ENCODE measurements at places on chromosomes 3 and 15. TPM values are rescaled to one million over a fixed set of nuclear protein-coding genes. Genes with fewer than 3 reads are reported as not detected.

DNA sequence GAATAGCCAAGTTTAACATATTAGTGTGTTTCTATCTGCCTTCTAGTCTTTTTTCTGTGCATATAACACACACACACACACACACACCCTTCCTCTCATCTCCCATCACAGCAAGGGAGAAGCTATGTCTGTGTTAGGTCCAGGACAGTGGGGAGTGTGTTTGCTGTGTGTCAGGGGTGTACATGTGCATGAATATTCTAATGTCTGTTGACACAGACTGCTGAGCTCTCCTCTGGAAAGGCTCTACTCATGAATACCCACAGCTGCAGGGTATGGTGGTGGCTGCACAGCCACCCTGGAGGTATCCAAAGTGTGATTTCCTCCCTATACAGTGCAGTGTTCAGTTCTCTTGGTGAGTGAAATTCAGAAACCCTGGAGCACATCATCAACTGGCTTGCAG is 42.9 kb downstream of the ARNT2 start:
- H3K27ac ChIP-seq, result peak overlapping the region; percentile 42
- no peak for DNase-seq
- no peaks in the 10 kb centered on the region for H3K27me3 ChIP-seq
- H3K4me3 ChIP-seq, result no peak overlapping the region
- H3K4me1 ChIP-seq, result peaks cover 50% of the 10 kb centered on the region

DNA sequence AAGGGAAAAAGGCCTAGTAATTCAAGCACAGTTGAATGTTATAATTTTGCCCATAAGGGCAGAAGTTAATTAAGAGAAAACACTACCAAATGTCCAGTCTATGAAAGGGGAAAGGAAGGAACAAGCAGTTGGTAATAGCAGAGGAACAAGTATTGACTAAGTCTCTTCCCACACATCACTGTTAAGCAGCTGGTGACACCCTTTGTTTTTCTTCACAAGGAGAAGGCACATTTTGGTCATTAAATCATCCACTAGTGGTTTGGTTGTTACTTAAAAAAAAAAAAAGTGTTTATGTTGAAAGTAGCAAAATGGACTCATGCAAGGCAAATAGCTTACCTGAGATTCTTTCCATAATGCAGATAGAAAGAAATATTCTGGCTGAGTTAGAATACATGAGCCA is 321.4 kb upstream of the NECTIN3 start:
- peaks cover 2% of the 10 kb centered on the region for H3K36me3 ChIP-seq
- peaks cover 16% of the 10 kb centered on the region for H3K4me1 ChIP-seq
- H3K4me3 ChIP-seq, result no peak overlapping the region
- no peak overlapping the region for H3K27ac ChIP-seq
- DNase-seq, result no peak
- H3K27me3 ChIP-seq, result no peaks in the 10 kb centered on the region

DNA sequence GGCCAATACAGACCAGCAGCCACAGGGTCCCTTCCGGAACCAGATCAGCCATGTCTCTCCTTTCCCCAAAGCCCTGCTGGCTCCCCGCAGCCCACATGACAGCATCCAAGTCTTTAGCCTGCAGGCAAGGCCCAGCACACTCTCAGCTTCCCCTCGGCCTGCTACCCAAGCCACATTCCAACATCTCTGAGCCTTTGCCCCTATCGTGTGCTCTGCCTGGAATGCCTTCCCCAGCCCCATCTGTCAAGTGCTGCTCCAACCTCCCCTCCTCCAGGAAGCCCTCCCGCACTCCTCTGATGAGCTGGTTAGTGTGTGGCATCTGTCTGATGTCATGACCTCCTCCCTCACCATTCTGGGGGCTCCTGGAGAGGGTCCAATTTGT is 8.5 kb downstream of the PLXND1 start:
- no peak for DNase-seq
- H3K27me3 ChIP-seq, result no peaks in the 10 kb centered on the region
- H3K4me3 ChIP-seq, result peak overlapping the region; percentile 66
- H3K4me1 ChIP-seq, result peaks cover 100% of the 10 kb centered on the region
- peak overlapping the region; percentile 99 for H3K27ac ChIP-seq

GRCh38 chr3:13462822-13463221 is 17.3 kb upstream of the HDAC11 start:
- no peak for DNase-seq
- H3K4me1 ChIP-seq, result no peaks in the 10 kb centered on the region

The PLCL2 gene
- total RNA-seq, result 2.1 TPM

- no peak overlapping the region for H3K27ac ChIP-seq
- no peak overlapping the region for H3K4me3 ChIP-seq
- no peaks in the 10 kb centered on the region for H3K36me3 ChIP-seq
- H3K4me1 ChIP-seq, result no peaks in the 10 kb centered on the region
Observed at GRCh38 chr3:193515966-193516365, 38.7 kb downstream of the ATP13A4 start.

The FOXB1 gene
- not detected for total RNA-seq

DNA sequence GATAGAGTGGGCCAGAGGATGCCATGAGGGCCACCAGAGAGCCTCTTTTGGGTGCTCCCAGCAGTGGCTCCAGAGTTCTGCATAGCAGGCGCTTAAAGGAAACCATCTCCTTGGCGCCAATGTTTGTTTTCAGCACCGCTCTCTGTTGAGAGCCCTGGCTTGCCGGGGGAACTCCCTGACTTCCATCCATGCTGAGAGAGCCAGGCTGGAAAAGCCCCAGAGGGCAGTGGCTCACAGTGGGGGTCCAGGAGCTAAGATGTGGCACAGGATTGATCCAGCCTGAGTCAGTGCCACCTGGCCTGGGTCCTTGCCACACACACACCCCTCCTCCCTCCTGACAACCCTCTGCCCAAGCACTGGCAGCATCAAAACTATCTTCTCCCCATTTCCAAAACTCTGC is 50.4 kb upstream of the HACD2 start:
- no peaks in the 10 kb centered on the region for H3K36me3 ChIP-seq
- H3K4me1 ChIP-seq, result peaks cover 76% of the 10 kb centered on the region
- H3K4me3 ChIP-seq, result no peak overlapping the region
- H3K27ac ChIP-seq, result peak overlapping the region; percentile 92
- no peaks in the 10 kb centered on the region for H3K27me3 ChIP-seq

DNA sequence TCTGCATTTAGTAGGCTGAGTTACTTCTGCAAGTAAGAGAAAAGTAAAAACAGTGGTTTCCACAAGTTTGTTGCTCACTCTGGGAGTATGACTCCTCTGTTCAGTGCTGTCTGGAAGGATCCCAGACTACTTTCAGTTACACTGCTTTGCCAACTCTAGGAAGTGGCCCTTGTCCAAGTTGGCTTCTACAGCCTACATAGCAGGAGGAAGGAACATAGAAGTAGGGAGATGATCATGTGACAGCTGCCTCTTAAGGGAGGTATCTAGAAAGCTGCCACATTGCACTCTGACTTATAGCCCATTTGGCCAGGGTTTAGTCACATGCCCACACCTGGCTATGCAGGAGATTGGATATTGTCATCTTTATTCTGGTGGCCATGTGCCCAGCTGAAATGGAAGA is 298.1 kb downstream of the NSUN3 start:
- H3K27me3 ChIP-seq, result peaks cover 13% of the 10 kb centered on the region
- DNase-seq, result no peak
- H3K27ac ChIP-seq, result no peak overlapping the region
- no peaks in the 10 kb centered on the region for H3K4me1 ChIP-seq
- no peaks in the 10 kb centered on the region for H3K36me3 ChIP-seq

DNA sequence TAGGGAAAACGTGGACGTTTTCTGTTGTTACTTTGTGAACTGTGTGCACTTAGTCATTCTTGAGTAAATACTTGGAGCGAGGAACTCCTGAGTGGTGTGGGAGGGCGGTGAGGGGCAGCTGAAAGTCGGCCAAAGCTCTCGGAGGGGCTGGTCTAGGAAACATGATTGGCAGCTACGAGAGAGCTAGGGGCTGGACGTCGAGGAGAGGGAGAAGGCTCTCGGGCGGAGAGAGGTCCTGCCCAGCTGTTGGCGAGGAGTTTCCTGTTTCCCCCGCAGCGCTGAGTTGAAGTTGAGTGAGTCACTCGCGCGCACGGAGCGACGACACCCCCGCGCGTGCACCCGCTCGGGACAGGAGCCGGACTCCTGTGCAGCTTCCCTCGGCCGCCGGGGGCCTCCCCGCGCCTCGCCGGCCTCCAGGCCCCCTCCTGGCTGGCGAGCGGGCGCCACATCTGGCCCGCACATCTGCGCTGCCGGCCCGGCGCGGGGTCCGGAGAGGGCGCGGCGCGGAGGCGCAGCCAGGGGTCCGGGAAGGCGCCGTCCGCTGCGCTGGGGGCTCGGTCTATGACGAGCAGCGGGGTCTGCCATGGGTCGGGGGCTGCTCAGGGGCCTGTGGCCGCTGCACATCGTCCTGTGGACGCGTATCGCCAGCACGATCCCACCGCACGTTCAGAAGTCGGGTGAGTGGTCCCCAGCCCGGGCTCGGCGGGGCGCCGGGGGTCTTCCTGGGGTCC is at the start of gene TGFBR2:
Gene TGFBR2 (plus strand): TSS at position 301 of the 731 bp plus-strand sequence. CDS start 283 bp downstream, at position 584.
- H3K27me3 ChIP-seq, result no peaks in the 10 kb centered on the region
- peak; percentile 96 for DNase-seq
- H3K27ac ChIP-seq, result peak within 1 kb of the TSS; percentile 88
- H3K4me3 ChIP-seq, result peak within 1 kb of the TSS; percentile 92
- H3K4me1 ChIP-seq, result peaks cover 42% of the 10 kb centered on the region

The CYP11A1 gene
- total RNA-seq, result not detected

GRCh38 chr15:62047282-62047827 is 12.9 kb downstream of the VPS13C start:
- peaks cover 4% of the 10 kb centered on the region for H3K36me3 ChIP-seq
- no peak for DNase-seq
- H3K4me1 ChIP-seq, result peaks cover 4% of the 10 kb centered on the region
- no peaks in the 10 kb centered on the region for H3K27me3 ChIP-seq
- no peak overlapping the region for H3K27ac ChIP-seq

- H3K36me3 ChIP-seq, result no peaks in the 10 kb centered on the region
- no peak overlapping the region for H3K27ac ChIP-seq
- DNase-seq, result no peak
- H3K4me3 ChIP-seq, result no peak overlapping the region
- peaks cover 5% of the 10 kb centered on the region for H3K4me1 ChIP-seq
Observed at GRCh38 chr3:173761161-173761560, 363.6 kb downstream of the NLGN1 start.

- H3K4me3 ChIP-seq, result no peak overlapping the region
- H3K36me3 ChIP-seq, result peaks cover 7% of the 10 kb centered on the region
- DNase-seq, result no peak
- no peaks in the 10 kb centered on the region for H3K27me3 ChIP-seq
Observed at GRCh38 chr15:52462806-52463360, 65.8 kb downstream of the MYO5A start.

DNA sequence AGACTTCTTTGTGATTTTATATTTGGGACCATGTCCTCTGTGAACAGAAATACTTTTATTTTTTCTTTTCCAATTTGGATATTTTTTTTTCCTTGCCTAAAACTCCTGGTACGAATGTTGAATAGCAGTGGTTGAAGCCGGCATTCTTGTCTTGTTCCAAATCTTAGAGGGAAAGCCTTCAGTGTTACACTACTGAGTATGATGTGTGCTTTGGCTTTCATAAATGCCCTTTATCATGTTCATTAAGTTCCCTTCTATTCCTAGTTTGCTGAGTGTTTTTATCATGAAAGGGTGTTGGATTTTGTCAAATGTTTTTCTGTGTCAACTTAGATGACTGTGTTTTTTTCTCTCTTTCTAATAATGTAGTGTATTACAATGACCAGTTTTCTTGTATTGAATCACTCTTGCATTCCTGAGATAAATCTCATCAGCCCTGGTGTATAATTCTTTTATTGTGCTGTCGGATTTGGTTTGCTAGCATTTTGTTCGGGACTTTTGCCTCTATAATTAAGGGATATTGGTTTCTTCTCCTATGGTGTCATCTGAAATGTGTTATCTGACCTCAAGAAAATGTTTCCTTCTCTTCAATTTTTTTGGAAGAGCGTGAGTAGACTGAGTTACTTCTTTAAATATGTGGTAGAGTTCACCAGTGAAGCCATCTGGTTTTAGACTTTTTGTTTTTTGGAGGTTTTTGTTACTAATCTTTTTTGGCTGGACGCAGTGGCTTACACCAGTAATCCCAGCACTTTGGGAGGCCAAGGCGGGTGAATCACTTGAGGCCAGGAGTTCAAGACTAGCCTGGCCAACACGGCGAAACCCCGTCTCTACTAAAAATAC is 33.3 kb downstream of the MAP1A start:
- DNase-seq, result no peak
- no peaks in the 10 kb centered on the region for H3K4me1 ChIP-seq
- peaks cover 8% of the 10 kb centered on the region for H3K36me3 ChIP-seq

GRCh38 chr3:18623220-18623619 is 198.1 kb upstream of the SATB1 start:
- no peaks in the 10 kb centered on the region for H3K4me1 ChIP-seq
- no peak for DNase-seq
- peaks cover 2% of the 10 kb centered on the region for H3K27me3 ChIP-seq
- no peaks in the 10 kb centered on the region for H3K36me3 ChIP-seq
- no peak overlapping the region for H3K4me3 ChIP-seq
- no peak overlapping the region for H3K27ac ChIP-seq

The IRAK2 gene
- 1.3 TPM for total RNA-seq

- no peak overlapping the region for H3K4me3 ChIP-seq
- H3K27ac ChIP-seq, result no peak overlapping the region
- H3K27me3 ChIP-seq, result no peaks in the 10 kb centered on the region
- peaks cover 1% of the 10 kb centered on the region for H3K4me1 ChIP-seq
- peaks cover 9% of the 10 kb centered on the region for H3K36me3 ChIP-seq
Observed at GRCh38 chr3:107574650-107575049, 51.9 kb downstream of the BBX start.

DNA sequence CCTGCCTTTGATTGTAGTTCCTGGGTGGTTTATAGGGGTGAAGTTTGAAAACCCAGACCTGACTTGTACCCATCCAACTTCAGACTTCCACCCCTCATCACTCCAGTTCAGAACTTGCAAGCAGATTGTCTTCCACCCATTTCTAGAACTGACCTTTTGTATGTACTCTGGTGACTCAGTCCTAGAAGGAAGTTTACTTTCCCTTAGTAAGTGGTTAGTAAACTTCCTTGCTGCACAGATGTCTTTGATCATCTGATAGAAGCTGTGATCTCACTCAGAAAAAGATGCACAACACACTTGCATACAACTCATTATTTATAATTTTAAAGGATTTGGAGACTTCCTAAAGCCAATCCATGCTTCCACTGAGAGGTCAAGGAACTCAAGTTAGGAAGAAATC is 368.0 kb downstream of the MFSD1 start:
- no peaks in the 10 kb centered on the region for H3K36me3 ChIP-seq
- H3K27me3 ChIP-seq, result no peaks in the 10 kb centered on the region
- no peak overlapping the region for H3K4me3 ChIP-seq
- no peak overlapping the region for H3K27ac ChIP-seq
- peaks cover 5% of the 10 kb centered on the region for H3K4me1 ChIP-seq

DNA sequence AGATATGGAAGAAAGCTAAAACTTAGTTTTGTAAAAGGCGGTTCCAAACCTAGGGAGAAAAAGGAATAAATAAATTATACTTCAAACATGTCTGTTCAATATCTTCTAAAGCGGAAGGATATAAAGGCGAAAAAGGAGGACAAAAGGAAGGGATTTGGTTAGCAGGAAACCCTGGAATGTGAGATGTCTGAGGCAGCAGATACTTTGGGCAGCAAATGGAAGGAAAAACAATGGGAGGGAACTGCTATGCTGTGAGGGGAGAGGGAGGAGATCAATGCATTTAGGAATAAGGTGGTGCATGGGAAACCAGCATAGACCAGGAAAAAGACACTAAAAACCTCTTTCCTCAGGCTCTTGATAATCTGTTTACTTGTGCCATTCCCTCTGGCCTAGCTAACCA is 120.8 kb downstream of the DNAH12 start:
- H3K27ac ChIP-seq, result no peak overlapping the region
- H3K4me1 ChIP-seq, result no peaks in the 10 kb centered on the region
- no peaks in the 10 kb centered on the region for H3K36me3 ChIP-seq
- H3K27me3 ChIP-seq, result peaks cover 25% of the 10 kb centered on the region
- no peak for DNase-seq

GRCh38 chr3:83500422-83500821 is 1458.4 kb upstream of the CADM2 start:
- H3K4me3 ChIP-seq, result no peak overlapping the region
- H3K4me1 ChIP-seq, result peaks cover 7% of the 10 kb centered on the region
- H3K27ac ChIP-seq, result no peak overlapping the region
- DNase-seq, result no peak
- no peaks in the 10 kb centered on the region for H3K27me3 ChIP-seq

Data from osteocyte (in vitro differentiated cells).